ENCODE measurements at places on chromosomes 3 and 15.

DNA sequence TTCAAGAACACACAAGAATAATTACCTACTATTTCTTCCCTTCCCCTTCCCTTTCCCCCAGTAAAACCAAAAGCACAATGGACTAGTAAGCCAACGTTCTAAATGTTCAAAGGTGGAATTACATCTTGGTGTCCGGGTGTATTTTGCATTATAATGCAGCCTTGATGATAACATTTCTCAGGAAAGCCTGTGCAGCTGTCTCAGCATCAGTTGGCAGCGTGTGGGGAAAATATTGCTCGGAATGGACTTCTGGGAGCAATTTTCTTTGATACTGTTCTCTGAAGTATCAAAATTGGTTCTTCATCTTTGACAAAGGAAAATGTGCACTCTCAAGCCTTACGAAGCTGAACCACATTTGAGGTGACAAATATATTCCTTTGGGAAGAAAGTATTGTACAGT is 198.9 kb downstream of the AGBL1 start:
- no peak for DNase-seq

DNA sequence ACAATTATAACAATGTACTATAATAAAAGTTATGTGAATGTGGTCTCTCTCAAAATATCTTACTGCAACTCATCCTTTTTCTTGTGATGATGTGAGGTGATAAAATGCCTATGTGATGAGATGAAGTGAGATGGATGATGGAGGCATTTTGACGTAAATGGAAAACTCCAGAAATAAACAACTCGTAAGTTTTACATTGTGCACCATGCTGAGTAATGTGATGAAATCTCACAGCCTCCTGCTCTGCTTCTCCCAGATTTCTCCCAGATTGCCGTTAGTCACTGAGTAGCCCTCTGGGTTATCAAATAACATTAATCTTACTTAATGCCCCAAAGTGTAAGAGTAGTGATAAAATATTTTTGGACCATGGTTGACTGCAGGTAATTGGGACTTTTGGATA is 64.8 kb upstream of the SLCO2A1 start:
- DNase-seq: no peak

GRCh38 chr3:123783050-123783689 is 101.0 kb downstream of the MYLK start:
- no peak for DNase-seq

GRCh38 chr15:98906712-98907083 is 100.9 kb downstream of the PGPEP1L start:
- peak; percentile 18 for DNase-seq

- DNase-seq: peak; percentile 26
Measured at GRCh38 chr3:131361464-131362421, 19.8 kb upstream of the NUDT16 start.

DNA sequence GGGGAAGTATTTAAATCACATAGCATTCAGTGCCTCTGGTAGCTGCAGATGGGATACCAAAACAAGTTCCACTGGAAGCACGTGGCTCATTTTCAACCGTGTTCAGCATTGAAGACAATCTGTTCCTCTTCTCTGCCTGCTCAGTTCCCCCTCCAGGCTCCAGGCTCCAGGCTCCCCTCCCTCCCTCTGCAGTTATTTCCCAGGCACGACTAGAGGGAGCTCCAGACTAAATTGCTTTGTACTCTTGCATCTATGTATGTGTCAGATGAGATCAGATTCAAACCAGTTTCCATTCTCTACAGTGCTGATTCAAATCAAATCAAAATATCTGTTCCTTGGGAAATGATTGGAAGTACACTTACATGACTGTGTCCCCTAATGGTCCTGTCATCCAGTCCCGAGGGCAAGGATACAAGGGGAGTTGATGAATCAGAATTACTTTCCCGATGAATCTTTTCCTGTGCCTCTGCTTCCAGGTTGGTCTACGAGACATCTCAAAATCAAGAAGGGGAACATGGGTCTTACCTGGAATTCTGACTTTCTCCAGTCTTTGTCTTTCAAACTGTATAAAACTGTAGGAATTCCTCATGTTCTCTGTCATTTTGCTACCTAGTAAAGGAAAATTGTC is 600.5 kb downstream of the EDEM1 start:
- DNase-seq: peak; percentile 10

DNA sequence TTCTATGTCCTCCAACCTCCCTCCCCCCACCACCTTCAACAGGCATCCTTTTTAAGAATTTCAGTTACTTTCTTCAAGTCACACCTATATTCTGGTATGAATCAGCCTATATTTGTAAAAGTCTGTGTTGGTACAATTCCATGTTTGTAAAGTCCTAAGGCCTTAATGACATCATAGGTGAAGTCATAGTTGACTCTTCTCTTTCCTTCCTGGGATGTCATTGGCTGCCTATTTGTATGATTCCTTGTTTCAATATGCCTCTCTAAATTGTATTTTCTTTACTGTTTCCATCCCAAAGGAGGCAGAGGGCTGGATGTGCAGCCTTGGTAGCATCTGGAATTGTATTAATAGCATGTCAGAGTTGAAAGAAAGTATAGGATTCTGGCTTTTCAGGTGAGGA is 56.5 kb downstream of the ADAMTSL3 start:
- no peak for DNase-seq

DNA sequence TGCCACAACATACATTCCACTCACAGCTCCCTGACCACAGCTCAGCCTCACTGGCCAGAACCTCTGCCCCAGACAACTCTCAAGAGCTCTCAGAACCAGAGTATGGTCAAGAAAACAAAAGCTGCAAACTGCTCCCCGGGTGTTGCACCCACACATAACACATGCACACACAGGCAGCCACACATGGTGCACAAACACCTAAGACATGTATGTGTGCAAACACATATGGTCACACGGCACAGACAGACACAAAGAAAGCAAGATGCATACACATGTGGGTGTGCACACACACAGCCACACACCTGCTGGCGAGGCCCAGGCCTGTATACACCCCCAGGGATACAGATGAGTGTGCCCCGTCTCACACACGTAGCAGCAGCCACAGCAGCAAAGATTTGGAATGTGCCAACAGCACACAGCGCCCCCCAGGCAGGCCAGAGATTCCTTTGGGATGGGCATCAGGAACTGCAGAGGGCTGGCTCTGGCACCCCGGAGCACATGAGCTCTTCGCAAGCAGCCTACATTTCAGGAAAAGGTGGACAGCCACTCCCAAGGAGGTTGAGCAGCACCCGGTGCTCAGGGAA is 6.6 kb downstream of the KLF15 start:
- DNase-seq: no peak

DNA sequence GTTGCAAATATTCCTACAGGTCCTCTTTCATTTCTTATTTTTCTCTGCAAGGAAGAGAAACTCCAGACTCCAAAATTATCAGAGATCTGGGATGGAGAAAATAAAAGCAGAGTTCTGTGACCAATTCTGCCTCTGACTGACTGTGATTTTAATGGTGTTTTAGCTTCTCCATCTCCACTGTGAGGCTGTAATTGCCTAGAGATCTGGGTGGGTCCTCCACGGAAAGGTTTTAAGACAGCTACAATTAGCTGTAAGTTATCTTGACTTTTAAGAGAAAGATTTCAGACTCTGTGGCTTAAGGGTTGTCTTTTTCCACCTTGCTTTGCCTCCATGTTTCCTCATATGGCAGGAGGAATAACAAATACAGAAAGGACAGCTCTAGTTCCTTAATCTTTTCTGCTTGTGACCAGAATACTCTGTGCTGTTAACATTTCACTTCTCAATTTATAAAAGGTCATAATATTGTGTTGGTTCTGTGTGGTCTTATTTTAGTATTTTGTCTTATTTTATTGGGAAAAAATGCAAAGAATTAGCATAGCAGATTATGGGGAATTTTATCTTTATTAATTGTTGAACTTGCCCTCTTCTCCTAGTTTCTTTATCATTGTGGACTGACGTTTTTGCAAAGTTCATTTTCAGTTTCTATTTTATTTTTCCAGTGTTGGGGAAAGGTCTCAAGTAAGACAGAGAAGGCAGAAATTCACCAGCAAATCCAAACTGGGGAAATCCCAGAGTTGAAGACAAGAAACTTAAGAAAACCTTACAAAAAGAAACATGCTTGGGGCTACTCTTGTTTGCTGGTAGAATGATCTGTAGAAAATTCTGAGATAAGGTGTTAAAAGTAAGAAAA is 157.9 kb downstream of the RAP2B start:
- no peak for DNase-seq

DNA sequence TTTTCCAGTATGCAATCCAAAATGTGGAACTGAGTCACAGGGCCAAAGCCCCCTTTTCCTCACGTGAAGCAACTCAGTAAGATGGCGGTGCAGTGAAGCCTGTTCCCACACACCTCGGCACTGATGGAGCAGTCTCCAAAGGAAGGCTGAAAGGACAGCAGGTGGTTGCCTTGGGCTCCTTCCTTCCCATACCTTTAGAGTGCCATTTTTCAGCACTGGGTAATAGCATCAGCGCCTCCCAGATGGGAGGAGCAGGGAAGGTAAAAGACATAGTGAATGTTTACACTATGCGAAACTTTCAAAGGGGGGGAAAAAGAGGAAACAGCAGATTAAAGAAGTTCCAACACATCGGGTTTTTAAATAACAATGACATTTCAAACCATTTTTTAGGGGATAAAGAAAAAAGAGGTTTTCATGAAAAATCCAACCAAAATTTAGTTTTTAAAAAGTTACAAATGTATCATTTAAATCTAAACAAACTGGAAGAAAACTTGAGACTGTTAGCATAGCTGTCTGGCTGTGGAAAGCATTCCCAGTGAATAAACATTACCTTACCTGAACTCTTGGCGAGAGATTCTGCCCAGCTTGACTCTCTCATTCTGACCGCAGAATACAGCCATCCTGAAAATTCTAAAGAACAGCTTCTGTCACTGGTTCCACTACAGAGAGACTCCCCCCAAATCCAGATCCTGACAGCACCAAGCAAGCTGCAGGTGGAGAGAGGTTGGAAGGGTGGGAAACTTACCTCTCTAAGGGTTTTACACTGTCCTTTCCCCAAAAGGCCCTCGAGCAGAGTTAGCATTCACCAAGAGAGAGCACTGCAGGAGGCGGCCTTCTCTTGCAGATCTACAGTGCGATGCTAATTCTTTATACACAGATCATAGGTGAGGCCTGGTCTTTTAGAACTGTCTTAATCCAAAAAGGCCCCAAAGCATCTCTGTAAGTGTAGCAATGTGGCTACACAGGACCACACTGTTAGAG is 32.6 kb downstream of the ABCC5 start:
- no peak for DNase-seq

GRCh38 chr3:129865806-129866205 is 27.7 kb downstream of the TMCC1 start:
- DNase-seq: no peak

DNA sequence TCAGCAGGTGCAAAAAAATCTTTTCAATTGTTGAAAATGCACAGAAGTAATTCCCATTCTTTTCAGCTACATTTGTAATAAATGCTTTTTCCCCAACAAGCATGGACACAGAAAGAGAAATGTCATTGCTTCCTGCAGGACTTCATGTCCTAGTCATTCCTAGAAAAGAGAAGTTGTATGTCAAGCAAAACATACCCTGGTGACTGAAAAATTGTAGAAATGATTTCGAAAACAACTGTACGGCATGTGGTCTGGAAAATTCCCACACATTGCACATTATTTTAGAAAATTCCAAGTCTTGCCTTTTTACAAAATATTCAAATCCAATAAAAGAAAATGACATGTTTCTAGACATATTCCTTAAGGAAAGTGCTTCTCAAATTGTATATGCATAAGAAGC is 50.4 kb upstream of the ALCAM start:
- no peak for DNase-seq

GRCh38 chr15:39585389-39585841 is 4.5 kb downstream of the THBS1 start:
- DNase-seq: no peak

DNA sequence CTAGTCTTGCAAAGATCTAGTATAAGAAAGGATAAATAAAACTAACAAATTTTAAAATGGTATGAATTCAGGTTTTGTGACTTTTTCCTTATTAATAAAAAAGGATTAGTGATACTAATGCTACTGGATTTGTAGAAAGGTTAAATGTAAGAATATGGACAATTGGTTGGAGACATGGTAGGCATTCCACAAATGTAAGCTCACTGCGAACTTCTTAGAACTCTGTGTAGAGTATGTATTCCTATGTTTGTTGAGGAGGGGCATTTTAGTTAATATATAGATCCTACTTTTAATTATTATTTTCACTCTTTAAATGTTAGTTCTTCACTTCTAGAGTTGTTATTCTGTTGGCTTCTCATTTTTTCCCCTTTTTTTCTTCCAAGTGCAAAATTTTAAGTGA is 414.3 kb downstream of the RBMS3 start:
- DNase-seq: no peak

DNA sequence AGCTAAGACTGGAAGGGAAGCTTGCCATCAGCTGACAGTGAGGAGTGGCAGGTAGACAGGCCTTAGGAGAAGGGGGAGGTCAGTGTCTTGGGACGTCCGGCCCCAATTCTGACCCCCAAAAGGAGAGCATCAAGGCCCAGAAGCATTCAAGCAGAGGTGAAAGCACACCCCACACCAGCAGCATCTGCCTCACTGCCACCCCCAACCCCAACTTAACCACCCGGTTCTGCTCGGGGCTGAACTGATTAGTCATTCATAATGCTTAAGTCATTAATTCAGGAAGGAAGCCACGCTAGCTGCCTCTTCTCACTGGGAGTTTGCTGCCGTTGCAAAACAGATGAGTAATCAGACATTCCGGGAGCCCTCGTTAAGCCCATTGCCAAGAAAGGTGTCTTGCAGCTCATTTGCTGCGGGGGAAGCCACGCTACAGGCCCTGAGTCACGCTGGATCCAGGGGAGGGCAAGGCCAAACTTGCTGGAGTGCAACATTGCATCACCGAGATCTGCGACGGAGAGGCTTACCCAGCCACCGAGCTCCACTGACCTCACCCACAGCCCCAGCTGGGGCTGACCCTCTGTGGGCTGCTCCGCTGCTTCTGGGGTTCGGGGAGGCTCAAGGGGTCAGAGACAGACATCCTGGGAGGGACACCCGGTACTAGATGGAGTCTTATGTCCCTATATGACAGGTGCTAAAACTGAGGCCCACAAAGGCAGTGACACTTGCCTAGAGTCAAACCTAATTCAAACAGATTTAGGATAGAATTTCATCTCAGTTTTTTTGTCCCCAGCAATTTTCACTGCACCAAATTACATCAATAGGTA is 46.4 kb upstream of the HES1 start:
- DNase-seq: no peak

DNA sequence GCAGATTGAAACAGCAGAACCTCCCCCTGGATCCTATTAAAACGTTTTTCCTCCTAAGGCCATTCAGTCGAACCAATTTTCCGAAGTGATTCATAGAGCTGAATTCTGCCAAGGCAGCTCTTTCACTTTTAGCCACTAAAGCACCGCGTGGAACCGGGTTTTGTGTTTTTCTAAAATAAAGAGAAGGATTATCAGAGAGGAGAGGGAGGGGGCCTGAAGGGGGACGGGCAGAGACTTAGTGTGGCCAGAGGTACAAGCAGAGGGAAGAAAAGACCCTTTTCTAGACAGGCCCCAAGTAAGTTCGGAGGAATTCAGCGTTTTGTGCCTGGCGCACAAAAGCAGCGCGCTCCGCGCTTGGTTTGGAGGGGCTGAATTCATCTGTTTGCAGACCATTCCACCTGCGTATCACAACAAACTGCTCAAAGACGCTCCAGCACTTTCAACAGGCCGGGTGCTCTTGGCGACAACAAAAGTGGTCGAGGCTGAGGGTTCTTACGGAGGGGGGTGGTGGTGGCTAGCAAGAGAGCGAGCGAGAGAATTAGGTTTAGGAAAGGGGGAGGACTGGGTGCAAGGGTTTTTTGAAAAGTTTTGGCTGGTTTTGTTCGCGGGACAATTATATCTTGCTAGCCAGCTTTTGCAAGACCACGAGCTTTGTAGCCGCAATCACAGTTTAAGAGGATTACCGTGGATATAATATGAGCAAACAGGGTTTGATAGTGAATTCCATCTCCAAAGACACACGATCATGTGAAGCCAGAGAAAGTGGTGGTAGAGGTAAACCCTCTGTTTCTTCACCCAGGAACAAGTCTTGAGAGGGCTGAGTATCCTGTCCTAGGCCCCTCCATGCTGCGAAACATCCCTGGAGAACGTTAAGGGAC is 1.2 kb upstream of the FEZF2 start:
- DNase-seq: no peak
